Stimulated activated CD8-positive, alpha-beta memory T cell treated with anti-CD3 and anti-CD28 coated beads, Interleukin-12 subunit alpha, Interleukin-12 subunit beta, amount 100 ng/mL, for 4 hours (primary cell): ENCODE measurements at places on chromosomes 2 and 18.

GRCh38 chr2:197377670-197378069 is 57.2 kb downstream of the SF3B1 start:
- DNase-seq: no peak

DNA sequence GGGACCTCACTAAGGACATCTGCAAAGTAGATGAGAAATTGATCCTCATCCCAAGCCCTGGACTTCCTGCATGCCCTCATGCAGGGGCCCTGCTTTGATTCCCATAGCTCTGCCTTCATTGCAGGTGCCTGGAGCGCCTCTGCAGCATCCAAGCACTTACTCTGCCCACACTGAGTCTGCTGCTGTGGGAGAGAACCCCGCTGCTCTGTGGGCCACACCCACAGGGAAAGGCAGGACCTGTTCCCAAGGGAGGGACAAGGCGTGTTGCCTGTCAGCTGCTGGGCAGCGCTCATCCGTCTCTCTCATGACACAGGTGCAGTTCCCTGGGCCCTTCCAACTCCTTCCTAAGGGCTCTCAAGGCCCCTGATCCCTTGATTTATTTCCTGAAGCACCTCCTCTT is 266.8 kb upstream of the SMIM21 start:
- no peak for DNase-seq

- DNase-seq: no peak
Observed at GRCh38 chr2:216283038-216283900, 89.0 kb downstream of the MARCHF4 start.

GRCh38 chr2:45332567-45332966 is 278.5 kb downstream of the SRBD1 start:
- DNase-seq: no peak

DNA sequence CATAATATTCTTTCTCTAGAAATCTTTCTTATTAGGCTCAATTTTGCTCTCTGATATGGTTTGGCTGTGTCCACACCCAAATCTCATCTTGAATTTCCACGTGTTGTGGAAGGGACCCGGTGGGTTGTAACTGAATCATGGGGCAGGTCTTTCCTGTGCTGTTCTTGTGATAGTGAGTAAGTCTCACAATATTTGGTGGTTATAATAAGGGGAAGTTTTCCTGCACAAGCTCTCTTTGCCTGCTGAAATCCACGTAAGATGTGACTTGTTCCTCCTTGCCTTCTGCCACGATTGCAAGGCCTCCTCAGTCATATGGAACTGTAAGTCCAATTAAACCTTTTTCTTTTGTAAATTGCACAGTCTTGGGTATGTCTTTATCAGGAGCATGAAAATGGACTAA is 73.8 kb downstream of the CAVIN2 start:
- DNase-seq: no peak
